Naive thymus-derived CD8-positive, alpha-beta T cell (primary cell): ENCODE measurements at places on chromosomes 16 and 17. TPM values are rescaled to one million over a fixed set of nuclear protein-coding genes. Genes with fewer than 3 reads are reported as not detected.

GRCh38 chr16:30896261-30896888, at the start of gene CTF1:
TSS of gene CTF1 (plus strand) at chr16:30896614. CDS start at chr16:30896644, 30 bp downstream.
- H3K27me3 ChIP-seq: no peaks in the 10 kb centered on the region
- peak within 1 kb of the TSS; percentile 72 for H3K4me3 ChIP-seq
- no peak for DNase-seq
- H3K4me1 ChIP-seq: peaks cover 24% of the 10 kb centered on the region

Gene CHST4
- total RNA-seq: not detected

Gene HIGD1B
- total RNA-seq: not detected

Gene ITPRIPL2
- 0.14 TPM for total RNA-seq

Gene COL1A1
- total RNA-seq: 0.44 TPM

GRCh38 chr16:19555938-19556771, 652 bp downstream of the VPS35L start:
- peaks cover 7% of the 10 kb centered on the region for H3K36me3 ChIP-seq
- H3K27ac ChIP-seq: peak overlapping the region; percentile 97
- H3K4me3 ChIP-seq: peak overlapping the region; percentile 97
- DNase-seq: no peak

- no peak for DNase-seq
- no peaks in the 10 kb centered on the region for H3K36me3 ChIP-seq
- H3K27ac ChIP-seq: no peak overlapping the region
- H3K27me3 ChIP-seq: no peaks in the 10 kb centered on the region
- H3K4me3 ChIP-seq: no peak overlapping the region
- H3K4me1 ChIP-seq: no peaks in the 10 kb centered on the region
These were observed 151.1 kb upstream of the WSCD1 start for GRCh38 chr17:5919089-5919488.

GRCh38 chr17:63500543-63501390, 22.4 kb upstream of the KCNH6 start:
- H3K27ac ChIP-seq: no peak overlapping the region
- peaks cover 6% of the 10 kb centered on the region for H3K36me3 ChIP-seq
- no peak for DNase-seq
- H3K27me3 ChIP-seq: peaks cover 29% of the 10 kb centered on the region
- H3K4me1 ChIP-seq: no peaks in the 10 kb centered on the region

Gene UTS2R
- total RNA-seq: not detected

Gene PYY
- not detected for total RNA-seq

DNA sequence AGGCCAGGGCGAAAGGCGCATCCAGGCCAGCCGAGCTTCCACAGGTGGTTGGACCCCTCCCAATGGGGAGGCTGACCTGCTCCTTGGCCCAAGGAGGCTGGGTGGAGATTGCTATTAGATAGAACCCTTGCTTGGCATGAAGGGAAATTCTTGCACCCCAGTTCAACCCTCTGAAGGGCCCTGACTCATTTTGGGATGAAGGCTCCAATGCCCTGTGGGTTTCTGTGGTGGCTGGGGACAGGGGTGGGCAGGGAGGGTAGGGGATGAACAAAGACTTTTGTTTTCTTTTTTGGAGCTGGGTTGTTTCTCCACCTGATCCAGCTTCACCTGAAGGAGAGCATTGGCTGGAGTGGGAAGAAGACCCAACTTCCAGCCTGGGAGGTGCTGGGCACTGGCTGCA, 16.7 kb upstream of the TBX21 start:
- no peaks in the 10 kb centered on the region for H3K36me3 ChIP-seq
- DNase-seq: no peak
- H3K27ac ChIP-seq: peak overlapping the region; percentile 61
- H3K4me1 ChIP-seq: peaks cover 77% of the 10 kb centered on the region
- H3K4me3 ChIP-seq: no peak overlapping the region
- no peaks in the 10 kb centered on the region for H3K27me3 ChIP-seq

Gene SPATA32
- 0.47 TPM for total RNA-seq

GRCh38 chr17:74512036-74512435, 19.2 kb downstream of the CD300LB start:
- peaks cover 10% of the 10 kb centered on the region for H3K4me1 ChIP-seq
- H3K27ac ChIP-seq: no peak overlapping the region
- no peak for DNase-seq

DNA sequence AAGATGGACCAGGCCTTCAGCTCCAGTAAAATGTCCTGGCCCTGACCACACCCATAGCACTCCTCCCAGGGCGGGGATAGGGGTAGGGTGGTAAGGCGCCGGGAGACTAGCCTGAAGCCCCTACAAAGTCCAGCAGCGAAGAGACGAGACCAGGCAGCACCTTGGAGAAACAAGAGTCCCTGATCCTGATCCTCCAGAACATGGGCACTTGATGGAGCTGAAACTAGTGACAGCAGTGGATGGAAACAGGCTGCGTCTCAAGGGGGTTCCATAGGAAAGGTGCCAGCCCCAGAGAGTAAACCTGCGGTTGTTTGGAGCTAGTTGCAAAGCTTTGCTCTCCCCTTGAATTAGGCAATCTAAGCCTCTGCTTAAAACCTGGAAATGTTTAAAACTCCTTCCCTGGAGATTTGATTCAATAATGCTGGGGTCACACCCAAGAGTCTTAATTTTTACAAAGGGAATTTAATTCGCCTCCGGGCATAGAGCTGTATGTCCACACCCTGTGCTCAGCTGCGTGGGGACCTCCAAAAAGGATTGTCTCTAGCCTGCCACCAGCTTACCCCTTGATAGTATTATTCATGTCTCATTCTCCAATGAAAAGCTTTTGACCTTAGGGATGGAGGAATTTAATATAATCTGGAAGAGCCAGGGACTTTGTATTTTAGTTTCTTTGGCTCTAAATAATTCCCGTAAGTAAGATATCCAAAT, 258.6 kb downstream of the PMP22 start:
- H3K4me1 ChIP-seq: no peaks in the 10 kb centered on the region
- H3K27me3 ChIP-seq: peaks cover 11% of the 10 kb centered on the region
- no peak overlapping the region for H3K4me3 ChIP-seq
- no peak for DNase-seq
- no peaks in the 10 kb centered on the region for H3K36me3 ChIP-seq

Gene PITPNM3
- 0.44 TPM for total RNA-seq
